Activated CD4-positive, alpha-beta T cell treated with anti-CD3 and anti-CD28 coated beads for 36 hours (primary cell): ENCODE measurements at places on chromosomes 7 and 10.

- no peak for DNase-seq
Observed at GRCh38 chr7:96033009-96033598, 260.8 kb downstream of the DYNC1I1 start.

GRCh38 chr7:15820319-15820718 is 133.8 kb upstream of the MEOX2 start:
- DNase-seq, result no peak

- no peak for DNase-seq
Observed at GRCh38 chr7:119197172-119197876, 972.8 kb downstream of the ANKRD7 start.

DNA sequence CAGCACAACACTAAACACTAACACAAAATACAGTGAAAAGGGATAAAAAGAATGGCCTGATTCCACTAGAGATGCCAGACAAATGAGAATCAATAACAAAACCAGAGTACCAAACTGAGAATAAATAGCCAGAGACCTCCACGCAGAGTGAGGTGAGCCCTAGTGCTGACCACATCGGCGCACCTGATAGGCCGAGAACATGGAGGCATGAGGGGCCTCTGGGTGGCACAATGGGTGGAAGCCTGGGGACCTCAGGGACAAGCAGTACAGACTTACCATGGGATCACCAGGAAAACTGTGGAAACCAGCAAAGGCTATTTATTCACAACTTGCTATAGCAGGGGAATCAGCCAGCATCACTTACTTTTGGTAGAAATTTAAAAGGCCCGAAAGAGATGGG is 1.8 kb upstream of the CSGALNACT2 start:
- no peak for DNase-seq

DNA sequence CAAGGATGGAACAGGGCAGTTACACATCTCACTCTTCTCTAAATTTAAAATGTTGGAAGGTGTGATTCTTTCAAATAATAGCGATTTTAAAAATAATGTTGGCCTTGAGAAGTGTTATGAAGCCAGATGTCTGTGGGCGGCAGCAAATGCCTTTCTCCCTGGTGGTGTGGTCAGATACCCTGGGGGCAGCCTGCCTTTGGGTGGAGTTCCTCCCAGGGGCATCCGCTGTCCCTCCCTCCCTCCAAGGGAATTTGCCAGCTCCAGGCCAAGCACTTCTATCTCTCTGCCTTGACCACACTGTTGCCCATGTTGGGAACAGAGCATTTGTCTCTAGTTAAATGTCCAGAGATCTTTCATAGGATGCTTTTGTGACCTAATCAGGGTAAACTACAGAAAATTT is 121.4 kb downstream of the POU6F2 start:
- no peak for DNase-seq

DNA sequence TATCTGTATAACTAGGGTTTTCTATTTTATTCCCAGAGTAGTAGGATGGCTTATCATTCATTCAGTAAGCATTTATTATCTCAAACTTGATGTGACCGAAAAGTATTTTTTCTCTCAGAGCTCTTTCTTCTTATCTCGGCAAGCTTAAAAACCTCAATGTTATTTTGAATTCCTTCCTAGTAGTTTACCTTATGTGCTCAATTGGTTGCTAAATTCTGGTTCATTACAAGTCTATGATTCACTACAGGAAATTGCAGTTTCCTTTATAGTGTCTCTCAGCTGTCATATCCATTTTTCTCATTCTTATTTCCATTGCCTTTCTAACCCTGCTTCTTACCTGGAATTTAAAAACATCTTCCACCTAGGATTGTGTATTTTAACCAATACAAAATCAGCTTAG is 12.6 kb upstream of the ICA1 start:
- DNase-seq, result no peak

DNA sequence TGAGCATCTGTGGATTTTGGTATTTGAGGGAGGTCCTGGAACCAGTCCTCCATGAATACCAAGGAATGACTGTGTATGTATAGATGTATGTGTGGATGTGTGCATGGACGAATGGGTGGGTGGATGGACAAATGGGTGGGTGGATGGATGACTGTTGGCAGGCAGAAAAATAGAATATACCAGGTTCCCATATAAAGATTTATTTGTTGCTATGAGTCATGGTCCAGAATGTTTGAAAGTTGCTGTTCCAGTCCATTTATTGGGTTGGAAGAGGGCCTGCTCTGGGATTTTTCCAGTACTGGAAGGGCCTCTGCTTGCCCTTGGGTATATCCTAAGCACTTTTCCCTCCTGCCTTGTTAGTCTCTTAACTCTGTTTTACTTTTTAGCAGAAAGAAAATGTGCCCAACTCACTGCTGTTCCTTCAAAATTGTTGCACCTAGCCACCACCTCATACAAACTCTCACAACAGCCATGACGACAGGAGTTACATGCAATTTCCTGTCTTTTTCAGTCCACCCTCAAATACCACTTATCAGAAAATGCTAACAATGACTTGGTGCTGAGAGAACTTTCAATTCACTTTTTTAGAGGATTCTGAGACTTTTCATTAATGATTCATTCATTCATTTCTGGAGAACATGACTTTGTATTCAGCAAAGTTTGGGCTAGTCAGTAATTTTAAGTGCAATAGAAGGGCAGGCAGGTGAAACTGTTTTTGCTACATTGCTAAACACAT is 108.1 kb downstream of the EEPD1 start:
- DNase-seq, result no peak

- no peak for DNase-seq
Observed at GRCh38 chr7:100065452-100066186, 15.9 kb downstream of the ZNF3 start.

DNA sequence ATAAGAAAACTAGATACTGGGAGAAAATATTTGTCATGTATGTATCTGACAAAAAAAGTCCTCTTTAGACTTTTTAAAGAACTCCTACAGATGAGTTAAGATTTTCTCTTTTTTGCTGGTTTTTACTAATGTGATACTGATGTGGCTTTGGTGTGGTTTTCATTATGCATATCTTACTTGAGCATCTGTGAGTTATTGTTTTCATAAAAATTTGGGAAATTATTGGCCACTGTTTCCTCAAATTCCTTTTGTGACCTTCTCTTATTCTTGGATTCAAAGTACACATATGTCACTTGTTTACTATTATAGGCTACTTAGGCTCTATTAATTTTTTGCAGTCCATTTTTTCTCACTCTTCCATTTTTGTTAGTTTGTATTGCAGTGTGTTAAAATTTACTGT is 89.0 kb downstream of the PPP1R9A start:
- DNase-seq, result no peak

DNA sequence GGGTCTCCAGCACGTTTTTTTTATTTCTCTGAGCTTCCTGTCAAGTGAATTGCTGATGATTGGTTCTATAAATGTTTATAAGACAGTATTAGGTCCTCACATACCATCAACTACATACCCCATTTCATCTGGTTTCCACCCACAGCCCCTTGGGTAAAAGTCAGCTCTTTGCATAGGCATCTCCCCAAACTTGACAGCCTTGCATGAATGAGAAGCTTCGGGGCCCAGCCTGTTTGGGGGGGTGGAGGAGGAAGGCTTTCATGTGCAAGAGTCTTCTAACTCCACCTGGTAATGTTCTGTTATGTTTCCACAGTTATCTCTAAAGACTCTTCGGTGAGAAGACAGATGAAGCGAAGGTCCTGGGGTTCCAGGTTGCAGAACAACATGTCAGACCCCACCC is 75.4 kb downstream of the SCRN1 start:
- DNase-seq, result no peak

DNA sequence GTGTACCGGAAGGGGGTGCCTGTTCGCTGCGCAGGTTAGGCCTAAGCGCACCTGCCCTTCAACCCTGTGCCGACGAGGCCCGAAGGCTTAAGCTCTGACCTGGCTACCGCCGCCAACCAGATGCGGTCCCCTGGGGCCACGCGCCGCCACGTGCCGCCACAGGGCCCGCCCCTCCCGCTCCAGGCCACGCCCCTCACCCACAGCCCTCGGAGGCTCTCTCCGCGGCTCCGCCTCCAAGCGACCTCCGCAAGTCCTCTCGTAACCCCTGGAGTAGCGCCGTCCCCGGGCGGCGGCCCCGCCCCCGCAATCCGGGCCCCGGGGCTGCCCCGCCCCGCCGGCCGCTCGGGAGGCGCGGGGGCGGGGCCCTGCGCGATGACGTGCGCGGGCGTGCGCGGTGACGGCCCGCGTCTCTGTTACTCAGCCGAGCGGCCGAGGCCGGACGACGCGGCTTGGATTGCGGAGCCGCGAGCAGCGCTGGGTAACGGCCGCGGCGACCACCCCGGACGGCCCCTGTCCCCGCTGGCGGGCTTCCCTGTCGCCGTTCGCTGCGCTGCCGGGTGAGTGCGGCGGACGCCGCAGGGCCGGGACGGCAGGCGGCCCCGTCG is at the start of gene MAPK8:
Gene MAPK8, plus strand, starts transcription at position 413 of the 605 bp plus-strand sequence. CDS start 94,984 bp downstream, outside the sequence.
- DNase-seq, result peak; percentile 93

GRCh38 chr10:35336921-35337823 is 863 bp downstream of the CCNY start:
- DNase-seq, result peak; percentile 62

- no peak for DNase-seq
Observed at GRCh38 chr10:88866454-88866853, 13.6 kb upstream of the STAMBPL1 start.

GRCh38 chr10:99539820-99540219 is 7.1 kb downstream of the NKX2-3 start:
- no peak for DNase-seq

GRCh38 chr10:125738206-125738605 is 18.7 kb downstream of the EDRF1 start:
- no peak for DNase-seq

DNA sequence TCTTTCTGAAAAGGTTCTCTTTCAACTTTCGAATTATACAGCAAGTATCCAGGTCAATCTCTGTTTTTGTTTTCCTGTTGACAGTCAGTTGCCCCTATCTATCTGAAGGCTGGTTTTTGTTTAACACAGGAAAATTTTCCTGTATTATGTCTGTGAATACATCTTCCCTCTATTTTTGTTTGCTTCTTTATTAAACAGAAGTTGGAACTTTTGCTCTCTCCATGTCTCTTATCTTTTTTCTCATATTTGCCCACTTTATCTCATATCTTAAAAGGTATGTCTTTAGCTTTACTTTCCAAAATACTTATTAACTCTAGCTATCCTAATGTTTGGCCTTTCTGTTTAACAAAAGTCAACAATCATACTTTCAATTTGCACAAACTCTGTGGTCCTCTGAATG is 95.0 kb downstream of the BRAF start:
- DNase-seq, result no peak

GRCh38 chr10:75089634-75090033 is 21.8 kb upstream of the SAMD8 start:
- no peak for DNase-seq

DNA sequence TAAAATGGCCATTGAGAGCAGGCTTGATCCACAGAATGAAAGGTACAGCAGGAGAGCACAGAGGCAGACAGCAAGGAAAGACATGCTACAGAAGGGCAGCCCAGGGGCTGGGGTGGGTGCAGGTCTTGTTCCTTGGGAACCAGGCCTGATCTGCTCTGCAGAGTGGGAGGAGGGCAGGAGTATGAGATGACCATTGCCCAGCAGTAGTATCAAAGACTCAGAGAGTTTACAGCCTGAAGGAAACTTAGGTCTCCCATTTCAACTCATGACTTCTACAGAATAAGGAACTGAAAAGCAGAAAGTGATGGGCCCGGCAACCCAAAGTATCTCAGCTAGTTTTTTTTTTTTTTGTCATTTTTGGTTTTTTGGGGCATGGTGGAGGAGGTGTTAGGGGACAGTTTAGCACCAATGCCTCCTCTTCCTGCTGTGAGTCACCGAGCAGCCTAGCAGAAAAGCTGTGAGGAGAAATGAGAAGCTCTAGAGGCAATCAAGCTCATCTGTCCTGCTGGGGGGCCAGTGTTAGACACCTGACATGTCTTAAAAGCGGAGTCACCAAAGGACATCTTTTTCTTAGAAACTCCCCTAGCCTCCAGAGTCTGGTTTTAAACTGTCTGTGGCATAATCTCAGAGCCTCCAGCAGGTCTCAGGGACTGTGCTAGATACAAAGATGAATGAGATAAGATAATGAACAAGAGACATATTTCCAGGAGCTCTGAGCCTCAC is 34.3 kb upstream of the HERPUD2 start:
- peak; percentile 60 for DNase-seq

DNA sequence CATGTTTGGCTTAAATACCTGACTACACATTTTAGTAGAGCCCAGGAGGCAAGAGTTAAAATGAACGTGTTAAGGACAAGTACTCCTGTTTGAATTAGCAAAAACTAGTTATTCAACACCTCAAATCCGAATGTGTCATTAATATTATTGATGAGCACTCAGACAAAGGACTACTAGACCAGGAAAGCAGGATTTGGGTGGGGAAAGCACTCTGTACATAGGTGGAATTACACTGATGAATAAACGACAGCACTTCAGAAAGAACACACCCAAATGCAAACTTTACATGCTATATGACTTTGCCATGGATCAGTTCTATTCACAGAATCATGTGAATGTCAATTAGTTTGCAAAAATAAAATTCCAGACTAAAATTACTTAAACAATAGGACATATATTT is 95.1 kb upstream of the CAV2 start:
- DNase-seq, result no peak

GRCh38 chr10:15879663-15880062 is 19.4 kb upstream of the MINDY3 start:
- no peak for DNase-seq

- DNase-seq, result no peak
Observed at GRCh38 chr7:159136846-159137245, 7.8 kb downstream of the VIPR2 start.

GRCh38 chr10:7667262-7668141 is 736 bp upstream of the ITIH5 start:
- peak; percentile 22 for DNase-seq

DNA sequence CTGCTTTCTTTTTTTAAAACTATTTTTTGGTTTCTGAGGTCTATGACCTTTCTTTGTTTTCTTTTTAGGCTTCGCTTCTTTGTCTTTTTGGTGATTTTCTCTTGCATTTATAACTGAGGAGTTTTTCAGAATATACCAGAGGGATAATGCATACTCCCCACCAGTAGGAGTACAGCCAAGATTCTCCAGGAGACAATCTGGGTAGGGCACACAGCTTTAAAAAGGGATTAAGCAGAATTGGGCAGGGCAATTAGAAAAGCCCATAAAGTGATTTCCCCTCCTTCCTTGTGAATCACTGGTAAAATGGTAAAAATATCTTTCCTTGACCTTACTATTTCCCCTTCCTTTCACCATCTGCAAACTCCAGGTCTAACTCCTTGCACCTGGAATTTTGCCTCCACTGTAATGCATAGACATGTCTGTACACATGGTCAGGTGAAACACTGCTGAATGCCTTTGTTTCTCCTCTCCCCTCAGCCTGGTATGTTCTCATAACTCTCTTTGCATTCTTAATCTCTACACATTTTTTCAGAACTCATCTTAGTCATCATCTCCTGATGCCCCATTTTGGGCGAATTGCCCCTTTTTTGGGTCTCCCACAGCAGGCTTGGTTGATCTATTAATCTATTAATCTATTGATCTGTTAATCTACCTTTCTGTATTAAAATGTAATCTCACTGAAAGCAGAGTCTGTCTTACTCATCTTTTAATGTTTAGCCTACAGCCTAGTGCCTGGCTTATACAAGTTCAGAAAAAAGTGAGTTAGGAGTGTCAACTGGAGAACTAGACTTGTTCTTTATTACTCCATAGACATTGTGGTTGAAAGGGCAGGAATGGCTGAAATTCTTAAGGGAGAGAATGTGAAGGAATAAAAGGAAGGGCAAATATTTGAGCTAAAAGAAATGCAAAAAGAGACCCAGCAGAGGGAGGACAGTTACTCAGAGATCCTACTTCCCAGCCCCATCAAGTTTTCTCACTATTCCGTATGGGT is 64.6 kb downstream of the MDFIC start:
- DNase-seq, result no peak

GRCh38 chr7:158419238-158419785 is 168.3 kb downstream of the PTPRN2 start:
- no peak for DNase-seq
